Vagina (tissue), 2 donors: ENCODE measurements at places on chromosomes 4 and X.

- DNase-seq = no peak
These were observed 987.2 kb downstream of the CCSER1 start for GRCh38 chr4:91114386-91114785.

DNA sequence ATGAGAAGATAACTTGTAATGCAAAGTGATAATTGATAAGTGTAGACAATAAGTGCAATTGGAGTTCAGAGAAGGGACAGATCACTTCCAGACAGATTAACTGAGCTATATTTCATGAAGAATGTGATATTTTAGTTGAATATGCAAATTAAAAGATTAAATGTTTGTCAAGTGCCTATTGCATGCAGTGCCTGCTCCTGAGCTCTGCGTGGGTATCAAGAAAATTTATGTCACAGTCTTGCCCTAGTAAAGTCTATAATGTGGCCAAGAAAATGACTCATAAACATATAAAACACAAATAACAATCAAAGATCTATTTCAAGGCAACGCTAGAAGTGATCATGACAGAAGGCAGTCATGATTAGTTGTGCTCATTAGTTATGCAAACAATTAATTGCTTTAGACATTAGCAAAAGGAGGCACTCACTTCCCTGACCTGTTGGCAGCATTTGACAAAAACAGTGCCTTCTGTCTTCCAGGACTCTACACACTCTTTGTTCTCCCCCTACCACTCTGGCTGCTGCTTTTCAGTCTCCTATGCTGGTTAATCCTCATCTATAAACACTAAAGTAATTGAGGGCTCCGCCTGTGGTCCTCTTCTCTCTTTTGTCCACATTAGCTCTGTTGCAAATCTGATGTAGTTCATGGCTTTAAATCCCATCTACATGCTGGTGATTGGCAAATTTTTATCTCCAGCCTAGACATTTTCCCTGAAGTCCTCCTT, 47.7 kb downstream of the ARHGEF38 start:
- DNase-seq = no peak

DNA sequence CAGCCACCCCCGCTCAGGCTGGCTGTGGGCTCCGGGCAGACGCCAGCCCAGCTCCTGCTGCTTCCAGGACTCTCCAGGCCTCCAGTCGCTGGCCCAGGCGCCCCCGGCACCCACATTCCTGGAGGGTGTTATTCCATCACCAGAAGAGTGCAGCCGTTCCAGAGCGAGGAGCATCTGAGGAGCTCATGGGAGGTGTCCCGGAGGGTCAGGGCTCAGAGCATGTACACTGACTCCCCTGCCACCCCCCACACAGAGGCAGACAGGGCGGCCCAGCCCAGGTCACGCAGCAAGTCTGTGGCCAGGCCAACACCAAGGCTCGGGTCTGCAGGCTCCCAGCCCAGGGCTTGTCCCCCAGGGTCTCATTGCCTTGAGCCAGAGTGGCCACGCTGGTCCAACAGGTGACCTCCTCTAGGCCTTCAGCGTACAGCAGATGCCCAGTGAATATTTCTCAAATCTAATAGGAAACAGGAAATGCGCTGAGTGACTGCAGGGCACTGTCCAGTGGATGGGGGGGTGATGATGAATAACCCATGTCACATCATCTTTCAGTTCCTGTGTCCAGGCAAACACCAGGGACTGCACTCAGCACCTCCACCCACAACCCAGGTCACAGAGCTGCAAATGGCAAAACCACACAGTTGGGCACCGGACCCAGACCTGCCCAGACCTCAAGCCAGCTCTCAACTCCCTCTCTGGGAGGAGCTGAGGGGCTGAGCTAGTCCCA, 37.2 kb downstream of the ABLIM2 start:
- no peak for DNase-seq

GRCh38 chrX:75784680-75785491, at the start of gene MAGEE2:
MAGEE2 (minus strand) TSS chrX:75785254; CDS start chrX:75785051, 203 bp downstream.
- no peak for DNase-seq

DNA sequence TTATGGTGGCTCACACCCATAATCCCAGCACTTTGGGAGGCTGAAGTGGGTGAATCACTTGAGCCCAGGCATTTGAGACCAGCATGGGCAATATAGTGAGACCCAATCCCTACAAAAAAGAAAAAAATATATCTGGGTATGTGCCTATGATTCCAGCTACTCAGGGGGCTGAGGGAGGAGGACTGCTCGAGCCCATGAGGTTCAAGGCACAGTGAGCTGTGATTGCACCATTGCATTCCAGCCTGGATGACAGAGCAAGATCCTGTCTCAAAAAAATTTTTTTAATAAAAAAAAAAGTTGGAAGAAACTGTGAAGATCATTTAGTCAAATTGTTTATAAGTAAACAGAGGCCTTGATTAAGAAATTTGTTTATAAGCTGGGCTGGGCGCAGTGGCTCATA, 39.7 kb downstream of the KLHL8 start:
- no peak for DNase-seq

- DNase-seq = no peak
These were observed 4.5 kb downstream of the G6PD start for GRCh38 chrX:154541896-154542722.

DNA sequence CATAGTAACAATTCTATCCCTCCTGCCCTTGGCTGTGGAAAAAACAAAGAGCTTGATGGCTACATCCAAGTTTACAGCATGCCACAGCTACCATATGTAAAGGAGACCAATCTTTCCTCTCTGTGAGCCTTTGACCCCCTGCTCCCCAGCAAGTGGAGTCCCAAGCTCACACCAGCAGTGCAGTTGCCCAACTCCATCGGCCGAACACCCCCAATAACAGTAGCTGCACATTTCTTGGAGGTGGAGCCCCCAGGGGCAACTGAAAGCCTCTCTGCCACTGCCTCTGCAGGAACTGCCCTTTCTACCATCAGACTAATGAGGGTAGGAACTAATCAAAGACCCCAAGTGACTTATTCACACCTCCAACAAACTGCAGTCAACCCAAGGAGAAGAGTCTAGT, 81.0 kb upstream of the TCEAL2 start:
- no peak for DNase-seq

DNA sequence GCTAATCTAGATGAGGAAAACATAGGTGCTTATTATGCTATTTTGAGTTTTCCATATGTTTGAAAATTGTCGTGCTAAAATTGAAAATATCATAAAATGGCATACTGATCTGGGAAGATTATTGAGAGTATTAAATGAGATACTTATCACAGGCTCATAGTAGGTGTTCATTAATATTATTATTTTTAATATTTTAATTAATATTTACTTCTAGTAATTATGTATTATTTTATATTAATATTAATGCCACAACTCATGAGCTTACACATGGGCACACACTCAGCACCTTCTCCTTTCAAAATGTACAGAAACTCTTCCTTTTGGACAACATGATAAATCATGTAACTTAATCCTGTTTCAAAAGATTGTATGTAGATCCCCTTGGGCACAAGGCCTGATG, 223.6 kb downstream of the RAB28 start:
- no peak for DNase-seq

- no peak for DNase-seq
These were observed 339.3 kb upstream of the INTU start for GRCh38 chr4:127293496-127293895.

DNA sequence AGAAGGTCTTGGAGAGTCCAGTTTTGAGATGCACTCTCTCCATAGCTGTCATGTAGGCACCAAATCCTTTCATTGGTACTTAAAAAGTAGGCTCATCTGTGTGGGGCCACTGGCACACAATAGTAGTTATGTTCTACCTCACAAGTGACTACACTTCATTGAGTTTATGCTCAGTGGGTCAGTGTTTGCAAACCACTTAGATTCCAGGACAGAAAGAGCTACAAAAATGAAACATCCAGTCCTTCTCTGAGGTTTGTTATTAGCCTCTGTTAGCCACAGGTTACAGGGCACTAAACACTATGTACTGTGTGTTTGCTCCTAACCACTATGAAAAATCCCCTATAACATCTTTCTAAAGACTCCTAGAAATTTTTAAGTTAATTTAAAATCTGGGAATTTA, 13.8 kb downstream of the RAB28 start:
- DNase-seq = no peak

GRCh38 chr4:165312506-165312905, 15.0 kb upstream of the MSMO1 start:
- no peak for DNase-seq

DNA sequence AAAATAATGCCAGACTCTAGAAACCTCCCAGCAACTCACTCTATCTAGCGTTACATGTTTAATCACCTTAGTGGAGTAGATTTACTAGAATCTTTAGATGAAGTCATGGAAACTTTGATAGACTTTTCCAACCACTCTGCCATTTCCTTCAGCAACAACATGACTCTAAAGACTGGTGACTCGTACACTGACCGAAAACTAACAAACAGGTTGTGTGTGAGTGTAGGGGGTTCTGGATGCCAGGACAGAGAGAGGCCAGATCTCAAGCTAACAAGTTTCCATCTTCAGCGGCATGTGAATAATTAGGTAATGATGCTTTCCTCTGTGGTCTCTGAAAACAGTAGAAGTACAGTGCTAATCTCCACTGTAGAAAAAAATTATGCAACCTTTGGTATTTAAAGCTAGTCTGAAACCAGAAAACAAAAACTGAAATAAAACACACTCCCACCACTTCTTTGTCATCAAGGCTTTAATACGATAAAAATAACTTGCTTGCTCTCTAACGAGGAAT, 286.4 kb downstream of the PRDM5 start:
- no peak for DNase-seq

GRCh38 chr4:81196126-81196650, 18.8 kb downstream of the PRKG2 start:
- DNase-seq = no peak

- DNase-seq = no peak
These were observed 23.8 kb upstream of the CD38 start for GRCh38 chr4:15754323-15754722.

- DNase-seq = no peak
These were observed 5.8 kb upstream of the TMEM271 start for GRCh38 chr4:581753-582361.

GRCh38 chrX:79159800-79160199, 15.3 kb downstream of the GPR174 start:
- DNase-seq = no peak

GRCh38 chr4:47531241-47531953, 46.3 kb downstream of the ATP10D start:
- DNase-seq = no peak

DNA sequence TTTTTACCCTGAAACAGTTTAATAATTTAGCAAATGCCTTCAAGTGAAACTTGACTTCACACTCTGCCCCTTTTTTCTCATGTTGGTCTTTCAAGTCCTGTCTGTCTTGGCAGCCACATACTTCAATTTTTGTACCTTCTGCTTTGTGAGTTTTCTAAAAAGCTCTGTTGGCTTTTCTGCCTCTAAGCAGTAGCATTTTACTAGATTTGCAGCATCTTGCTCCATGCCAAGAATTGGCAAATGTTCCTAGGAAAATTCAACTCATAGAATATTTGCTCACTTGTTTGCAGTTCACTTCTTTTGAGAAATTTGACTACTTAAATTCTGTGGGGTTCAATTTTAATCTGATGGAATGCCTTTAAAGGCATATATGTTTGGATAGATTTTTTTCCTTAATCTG, 59.2 kb downstream of the FAM47A start:
- no peak for DNase-seq

DNA sequence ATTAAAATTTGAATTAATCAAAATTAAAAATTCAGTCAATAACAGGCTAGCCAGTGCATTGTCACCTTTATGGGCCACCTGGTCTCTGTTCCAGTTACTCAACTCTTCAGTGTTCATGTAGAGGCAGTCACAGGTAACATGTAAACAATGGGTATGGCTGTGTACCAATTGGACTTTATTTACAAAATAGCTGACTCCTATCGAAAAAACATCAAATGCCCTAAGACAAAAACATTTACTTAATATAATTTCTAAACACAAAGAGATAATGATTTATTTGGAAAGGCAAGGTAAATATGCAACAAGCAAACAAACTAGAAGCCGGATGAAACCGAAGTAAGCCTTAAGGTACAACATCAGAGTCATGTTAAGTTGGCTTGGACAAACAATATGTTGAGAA, 8.8 kb downstream of the TMEM150C start:
- no peak for DNase-seq

DNA sequence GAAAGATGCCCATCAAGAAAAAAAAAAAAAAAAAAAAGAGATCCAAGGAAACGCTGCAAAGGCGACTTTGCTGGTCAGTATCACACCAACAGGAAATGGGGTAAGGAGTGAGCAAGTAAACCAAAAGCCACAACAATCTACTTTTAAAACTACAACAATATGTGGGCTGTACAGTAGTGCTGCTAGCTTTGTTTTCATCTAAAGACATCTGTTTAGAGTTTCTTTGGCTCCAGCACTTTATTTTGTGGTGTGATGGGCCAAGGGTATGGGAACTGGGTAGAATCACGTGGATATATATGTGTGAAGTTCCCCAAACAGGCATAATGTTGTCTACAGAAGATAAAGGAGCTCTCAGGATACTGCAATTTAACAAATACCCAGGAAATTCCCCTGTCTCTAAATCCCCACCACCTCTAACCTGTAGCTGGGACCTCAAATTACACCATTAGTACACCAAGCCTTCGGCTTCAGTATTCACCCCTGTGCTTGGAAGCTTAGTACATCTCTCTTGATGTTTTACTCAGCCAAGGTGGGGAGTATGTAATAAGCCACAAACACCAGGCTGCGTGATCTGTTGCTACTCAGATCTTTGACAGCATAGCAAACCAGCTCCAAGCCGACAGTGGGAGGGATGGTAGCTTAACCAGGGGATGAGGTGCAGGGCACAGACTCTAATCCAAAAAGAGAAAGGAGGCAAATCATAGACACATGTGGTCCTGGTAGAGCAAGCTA, 207.9 kb downstream of the HS6ST2 start:
- DNase-seq = no peak

GRCh38 chrX:139112432-139112831, 400.9 kb upstream of the FGF13 start:
- DNase-seq = no peak

DNA sequence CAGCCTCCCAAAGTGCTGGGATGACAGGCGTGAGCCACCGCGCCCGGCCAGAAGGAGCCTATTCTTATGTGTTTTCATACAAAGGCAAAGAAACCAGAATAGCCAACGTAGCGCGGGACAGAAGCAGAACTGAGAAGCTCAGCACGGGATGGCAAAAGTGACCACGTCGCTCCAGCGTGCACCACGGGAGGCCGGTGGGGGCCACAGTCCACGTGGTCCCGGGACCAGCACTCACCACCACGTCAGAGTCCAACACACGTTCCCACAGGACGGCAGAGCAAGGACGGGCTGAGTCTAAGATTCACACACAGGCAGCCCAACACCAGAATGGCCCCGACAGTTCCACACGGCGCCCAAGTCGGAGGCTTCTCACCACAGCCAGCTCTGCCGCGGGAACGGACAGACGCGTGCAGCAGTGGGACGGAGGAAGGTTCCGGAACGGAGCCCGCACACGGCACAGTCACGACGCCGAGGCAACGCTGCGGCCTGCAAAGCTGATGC, 18.8 kb upstream of the GTPBP6 start:
- DNase-seq = no peak

DNA sequence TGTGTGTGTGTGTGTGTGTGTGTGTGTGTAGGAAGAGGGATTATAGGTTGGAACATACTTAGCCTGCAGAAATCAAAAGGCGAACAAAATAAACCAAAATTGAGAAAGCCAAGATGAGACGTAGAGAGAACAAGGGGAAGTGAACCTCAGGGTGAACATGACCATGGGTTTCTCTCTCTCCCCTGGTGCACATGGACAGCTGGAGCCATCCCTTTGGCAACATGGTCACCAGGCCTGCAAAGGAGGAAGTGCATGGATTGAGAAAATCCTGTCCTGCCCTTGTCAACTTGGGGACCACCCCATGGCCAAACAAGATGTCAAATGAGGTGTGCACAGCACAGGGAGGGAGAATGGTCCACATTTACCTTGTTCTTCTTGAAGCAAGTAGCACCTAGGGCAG, 23.1 kb downstream of the LGI2 start:
- DNase-seq = no peak

- DNase-seq = no peak
These were observed 476.2 kb downstream of the PPARGC1A start for GRCh38 chr4:23413631-23414030.
